ENCODE measurements at places on chromosomes 7 and 10.

DNA sequence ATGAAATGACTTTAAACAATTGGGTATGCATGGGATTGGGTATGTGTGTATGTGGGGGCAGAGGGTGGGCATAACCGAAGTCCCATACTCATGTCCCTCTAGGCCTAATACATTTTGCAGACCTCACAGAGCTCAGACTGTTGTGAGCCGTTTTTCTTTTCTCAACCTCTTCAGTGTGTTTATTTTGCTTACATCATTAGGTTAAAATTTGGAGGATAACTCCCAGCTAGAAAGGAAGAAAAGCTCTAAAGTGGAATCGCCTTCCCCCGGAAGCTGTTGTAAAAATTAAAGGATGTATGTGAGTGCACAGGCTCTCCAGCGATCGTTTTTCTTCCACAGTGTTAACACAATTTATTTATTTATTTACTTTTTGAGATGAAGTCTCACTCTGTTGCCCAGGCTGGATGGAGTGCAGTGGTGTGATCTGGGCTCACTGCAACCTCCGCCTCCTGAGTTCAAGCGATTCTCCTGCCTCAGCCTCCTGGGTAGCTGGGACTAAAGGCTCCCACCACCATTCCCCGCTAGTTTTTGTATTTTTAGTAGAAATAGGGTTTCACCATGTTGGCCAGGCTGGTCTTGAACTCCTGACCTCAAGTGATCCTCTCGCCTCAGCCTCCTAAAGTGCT lies 1.5 kb upstream of the H2AZ2 start:
- no peak for DNase-seq

- peak; percentile 10 for DNase-seq
These were observed 25.6 kb downstream of the IRF5 start for GRCh38 chr7:128963327-128963757.

DNA sequence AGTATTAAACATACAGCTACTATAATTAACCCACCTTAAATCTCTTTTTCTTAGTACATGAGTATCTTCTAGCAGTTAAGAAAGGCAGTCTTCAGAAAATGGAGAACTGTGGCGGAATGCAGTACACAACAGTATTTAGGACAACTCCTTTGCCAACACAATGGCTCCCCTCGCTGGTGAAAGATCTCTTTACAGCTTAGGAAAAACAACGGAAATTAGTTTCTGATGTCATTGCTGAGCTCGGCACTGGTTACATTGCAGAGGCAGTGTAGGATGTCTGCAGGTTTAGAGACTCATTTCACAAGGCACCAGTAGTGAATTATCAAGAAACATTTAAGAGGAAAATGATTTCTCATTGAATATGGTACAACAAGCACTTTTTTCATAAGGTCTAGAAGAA lies 43.4 kb downstream of the GLRX3 start:
- peak; percentile 82 for DNase-seq

DNA sequence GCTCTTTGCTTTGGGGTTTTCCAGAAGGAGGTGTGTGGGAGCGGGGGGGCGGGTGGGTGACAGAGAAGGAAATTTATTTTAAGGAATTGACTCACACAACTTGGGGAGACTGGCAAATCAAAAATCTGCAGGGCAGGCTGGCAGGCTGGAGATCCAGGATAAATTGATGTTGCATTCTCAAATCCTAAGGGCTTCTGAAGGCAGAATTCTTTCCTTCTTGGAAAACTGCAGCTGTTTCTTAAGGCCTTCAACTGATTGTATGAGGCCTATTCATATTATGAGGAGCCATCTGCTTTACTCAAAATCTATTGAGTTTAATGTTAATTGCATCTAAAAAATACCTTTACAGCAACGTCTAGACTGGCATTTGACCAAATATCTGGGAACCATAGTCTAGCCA lies 1528.8 kb upstream of the LRRTM3 start:
- no peak for DNase-seq

GRCh38 chr10:69359148-69359547 lies 57.6 kb downstream of the TACR2 start:
- peak; percentile 70 for DNase-seq

GRCh38 chr7:112192236-112193154 lies 13.7 kb downstream of the DOCK4 start:
- peak; percentile 20 for DNase-seq

DNA sequence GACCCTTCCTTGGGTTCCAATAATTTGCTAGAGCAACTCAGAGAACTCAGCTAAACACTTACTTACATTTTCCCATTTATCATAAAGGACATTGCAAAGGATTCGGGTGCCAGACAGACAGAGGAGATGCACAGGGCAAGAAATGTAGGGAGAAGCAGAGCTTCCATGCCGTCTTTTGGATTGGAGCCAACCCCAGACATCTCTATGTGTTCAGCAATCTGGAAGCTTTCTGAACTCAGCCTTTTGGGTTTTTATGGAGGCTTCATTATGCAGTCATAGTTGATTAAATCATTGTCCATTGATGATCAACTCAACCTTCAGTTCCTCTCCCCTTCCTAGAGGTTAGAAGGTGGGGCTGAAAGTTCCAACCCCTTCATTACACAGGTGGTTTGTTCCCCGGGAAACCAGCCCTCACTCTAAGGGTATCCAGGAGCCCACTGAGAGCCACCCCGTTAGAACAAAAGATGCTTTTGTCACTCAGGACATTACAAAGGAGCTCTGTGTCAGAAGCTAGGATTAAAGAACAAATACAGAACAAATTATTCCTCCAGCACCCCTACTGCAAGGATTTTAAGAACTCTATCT lies 211.9 kb upstream of the VSTM2A start:
- DNase-seq: no peak
